ENCODE measurements at places on chromosomes 11 and 22. TPM values are rescaled to one million over a fixed set of nuclear protein-coding genes. Genes with fewer than 3 reads are reported as not detected.

DNA sequence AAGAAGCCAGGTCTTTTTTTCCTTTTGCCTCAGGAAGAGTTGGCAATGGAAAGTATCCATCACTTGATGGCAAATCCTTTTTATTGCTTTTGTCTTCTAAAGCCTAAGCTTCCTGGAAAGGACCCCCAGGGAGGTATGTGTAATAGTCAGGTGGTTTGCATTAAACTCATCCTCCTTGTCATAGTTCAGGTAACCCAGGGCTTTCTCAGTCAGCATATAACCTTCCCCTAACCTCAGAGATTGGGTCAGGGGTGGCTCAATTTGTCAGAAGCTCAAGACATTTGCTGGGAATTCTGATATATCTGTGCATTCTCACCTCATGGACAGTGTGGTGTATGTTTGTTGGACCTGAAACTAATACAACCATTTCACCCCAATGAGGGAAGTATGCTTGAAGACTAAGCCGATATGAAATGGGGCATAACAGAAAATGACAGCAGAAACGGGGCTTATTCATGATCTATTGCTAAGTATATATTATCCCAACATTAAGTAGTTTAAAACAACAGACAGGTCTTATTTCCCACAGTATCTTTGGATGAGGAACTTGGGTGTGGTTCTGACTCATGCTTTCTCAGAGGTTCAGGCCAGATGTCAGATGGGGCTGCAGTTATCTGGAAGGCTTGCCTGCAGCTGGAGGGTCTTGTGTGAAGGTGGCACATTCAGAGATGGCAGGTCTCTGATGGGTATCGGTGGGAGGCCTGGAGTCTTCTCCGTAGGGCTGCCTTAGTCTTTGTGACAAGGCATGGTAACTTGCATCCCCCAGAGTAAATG lies 135.8 kb upstream of the SPON1 start:
- no peak for DNase-seq

DNA sequence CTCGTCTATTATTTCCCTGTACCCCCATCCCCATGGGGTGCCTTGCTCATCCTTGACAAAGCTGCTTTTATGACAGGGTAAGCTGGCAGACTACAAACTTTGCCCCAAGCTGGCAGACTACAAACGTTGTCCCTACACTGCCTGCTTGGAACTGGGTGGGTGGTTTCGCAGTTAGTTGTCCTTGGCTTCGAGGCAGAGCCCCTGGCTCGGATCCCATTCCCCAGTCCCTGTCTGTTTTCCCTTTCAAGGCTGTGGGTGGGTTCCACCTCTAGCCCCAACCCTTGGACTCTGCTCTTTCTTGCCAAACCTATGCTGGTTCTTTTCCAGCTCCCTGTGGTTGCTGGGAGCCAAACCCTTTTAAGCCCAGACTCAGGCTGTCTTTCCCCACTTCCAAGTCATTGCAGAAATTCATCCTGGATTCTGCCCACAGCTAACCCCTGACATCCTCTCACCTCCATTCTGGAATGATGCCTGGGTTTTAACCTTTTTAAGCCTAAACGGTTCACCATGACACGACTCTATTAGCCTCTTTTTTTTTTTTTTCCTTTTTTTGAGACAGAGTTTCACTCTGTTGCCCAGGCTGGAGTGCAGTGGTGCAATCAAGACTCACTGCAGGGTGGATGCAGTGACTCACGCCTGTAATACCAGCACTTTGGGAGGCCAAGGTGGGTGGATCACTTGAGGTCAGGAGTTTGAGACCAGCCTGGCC lies 9.2 kb upstream of the RBM14 start:
- peak; percentile 45 for DNase-seq

The PDGFD gene
- not detected for total RNA-seq

- DNase-seq: no peak
Observed at GRCh38 chr11:119903821-119904220, 174.8 kb upstream of the NECTIN1 start.

Measured in myocyte (in vitro differentiated cells).